GM12878 (cell line): ENCODE measurements at places on chromosomes 2 and 18.

DNA sequence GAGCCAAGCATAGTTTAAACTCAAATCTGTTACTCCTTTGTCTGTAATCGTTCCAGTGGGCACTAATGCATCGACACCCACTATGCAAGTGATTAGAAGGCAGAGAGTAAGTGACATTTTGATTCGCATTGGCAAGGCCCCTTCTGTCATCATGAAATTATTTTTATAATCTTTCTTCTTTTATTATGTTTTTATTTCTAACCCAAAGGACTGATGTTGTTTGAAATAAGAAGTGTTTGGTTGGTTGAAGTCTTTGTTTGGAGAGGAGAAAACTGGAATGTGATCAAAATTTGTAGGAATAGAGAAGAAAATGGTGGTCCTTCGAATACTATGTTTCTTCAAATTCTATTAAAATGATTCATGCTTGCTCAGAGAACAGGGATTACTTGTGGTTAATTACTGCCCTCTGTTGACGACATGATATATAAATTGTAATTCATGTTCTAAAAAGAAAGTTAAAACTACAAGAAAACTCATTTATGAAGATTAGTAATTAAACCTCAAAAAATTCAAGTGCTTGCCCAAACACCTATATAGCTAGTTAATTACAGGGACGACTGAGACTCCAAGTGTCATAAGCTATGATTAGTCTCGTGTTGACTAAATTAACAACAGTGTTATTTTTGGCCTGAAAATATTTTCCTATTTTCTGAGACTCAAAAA lies 26.4 kb upstream of the TFPI start:
- H3K27ac ChIP-seq, result no peak overlapping the region
- no peak for DNase-seq
- no peaks in the 10 kb centered on the region for H3K4me1 ChIP-seq

- H3K27me3 ChIP-seq, result no peaks in the 10 kb centered on the region
- H3K4me3 ChIP-seq, result no peak overlapping the region
- no peak for DNase-seq
- H3K36me3 ChIP-seq, result no peaks in the 10 kb centered on the region
- H3K4me1 ChIP-seq, result no peaks in the 10 kb centered on the region
Observed at GRCh38 chr2:46076251-46076650, 221.0 kb upstream of the EPAS1 start.

GRCh38 chr2:237922641-237923361 lies 44.0 kb upstream of the UBE2F start:
- H3K36me3 ChIP-seq, result no peaks in the 10 kb centered on the region
- H3K4me1 ChIP-seq, result no peaks in the 10 kb centered on the region
- H3K27ac ChIP-seq, result no peak overlapping the region
- no peak overlapping the region for H3K4me3 ChIP-seq
- no peak for DNase-seq
- no peaks in the 10 kb centered on the region for H3K27me3 ChIP-seq

DNA sequence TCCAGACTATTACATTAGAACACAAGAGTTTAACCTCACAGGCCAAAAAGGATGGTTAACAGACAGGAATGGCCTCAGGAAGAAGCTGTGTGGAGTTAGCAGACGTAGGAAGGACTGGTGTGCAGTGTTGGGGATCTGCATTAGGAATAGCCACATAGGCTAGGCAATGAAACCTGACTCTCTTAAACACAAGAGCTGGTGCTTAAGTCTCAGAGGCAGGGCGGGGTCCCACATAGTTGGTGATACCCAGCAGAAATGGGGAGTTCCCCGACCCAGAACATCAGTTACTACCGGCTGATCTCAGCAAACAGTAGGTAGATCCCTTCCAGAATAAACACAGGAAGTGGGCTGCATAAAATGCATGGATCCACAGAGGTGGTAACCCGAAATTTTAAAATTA lies 64.1 kb downstream of the CCDC93 start:
- no peak for DNase-seq
- H3K27me3 ChIP-seq, result no peaks in the 10 kb centered on the region
- peaks cover 26% of the 10 kb centered on the region for H3K36me3 ChIP-seq
